ENCODE measurements at places on chromosomes 2 and 18.

DNA sequence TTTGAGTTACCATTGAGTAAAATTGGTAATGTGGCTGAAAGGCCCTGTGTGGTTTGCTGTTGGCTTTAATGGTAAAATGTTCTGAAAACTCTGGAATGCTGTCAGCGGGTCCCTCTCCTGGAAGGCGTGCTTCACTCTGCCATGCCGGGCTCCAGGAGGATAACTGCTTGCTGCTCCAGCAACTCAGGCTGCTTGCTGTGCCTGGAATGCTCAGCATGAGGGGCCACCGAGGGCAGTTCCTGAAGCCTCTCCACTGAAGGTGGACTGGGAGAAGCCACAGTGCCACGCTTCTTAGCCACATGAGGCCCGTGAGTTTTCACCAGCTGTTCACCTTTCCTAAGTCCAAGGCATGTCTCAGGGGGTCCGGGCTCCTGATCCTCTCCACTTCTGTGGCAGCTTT is 90.4 kb upstream of the FAM110C start:
- no peak for DNase-seq

DNA sequence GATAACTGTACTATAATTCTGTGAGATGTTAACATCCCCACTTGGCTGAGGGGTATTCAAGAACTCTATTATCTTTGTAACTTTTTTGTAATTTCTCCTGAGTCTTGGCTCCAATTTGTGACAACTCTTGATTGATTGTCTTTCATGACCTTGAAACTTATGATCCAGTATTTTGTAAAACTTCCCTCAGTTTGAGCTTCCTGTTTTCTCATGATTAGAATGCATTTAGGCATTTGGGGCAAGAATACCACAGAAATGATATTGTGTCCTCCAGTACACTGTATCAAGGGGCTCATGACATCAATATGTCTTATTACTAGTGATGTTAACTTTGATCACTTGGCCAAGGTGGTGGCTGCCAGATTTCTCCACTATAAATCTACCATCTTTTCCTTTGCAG is 37.4 kb downstream of the PNO1 start:
- DNase-seq: no peak

DNA sequence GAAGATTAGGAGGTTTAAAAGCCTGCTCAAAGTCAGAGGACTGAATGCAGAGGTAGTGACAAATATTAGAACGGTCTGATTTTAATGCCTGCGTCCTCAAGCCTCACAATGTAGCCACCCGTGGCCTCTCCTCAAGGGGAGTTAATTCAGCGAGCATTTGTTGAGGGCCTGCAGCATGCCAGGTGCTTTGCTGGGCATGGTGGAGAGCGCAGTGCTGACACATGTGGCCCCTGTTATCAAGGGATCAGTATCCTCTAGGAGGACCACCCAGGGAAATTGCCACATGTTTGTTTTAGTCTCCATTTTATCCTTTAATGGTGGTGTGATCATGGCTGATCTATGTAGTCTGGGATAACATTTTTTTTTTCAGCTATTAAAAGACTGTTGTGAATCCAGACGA is 19.2 kb downstream of the PMAIP1 start:
- no peak for DNase-seq

DNA sequence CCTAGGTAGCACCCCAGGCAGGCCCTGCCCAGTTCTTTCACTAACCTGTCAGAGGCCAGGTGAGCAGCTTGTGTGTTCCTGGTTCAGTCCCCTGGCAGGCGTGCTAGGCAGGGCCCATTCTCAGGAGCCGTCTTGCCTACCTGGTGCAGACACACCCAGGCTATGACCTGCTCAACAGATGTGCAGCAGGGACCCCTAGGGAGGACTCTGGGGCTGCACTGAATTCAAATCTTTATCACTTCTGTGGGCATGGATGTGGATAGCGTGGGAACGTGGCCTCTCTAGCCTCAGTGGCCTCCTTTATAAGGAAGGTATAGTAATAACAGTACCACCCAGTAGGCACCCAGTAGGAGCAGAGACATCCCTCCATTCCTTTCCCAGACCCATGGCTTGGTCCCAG is 48.4 kb downstream of the PLEKHB2 start:
- no peak for DNase-seq

DNA sequence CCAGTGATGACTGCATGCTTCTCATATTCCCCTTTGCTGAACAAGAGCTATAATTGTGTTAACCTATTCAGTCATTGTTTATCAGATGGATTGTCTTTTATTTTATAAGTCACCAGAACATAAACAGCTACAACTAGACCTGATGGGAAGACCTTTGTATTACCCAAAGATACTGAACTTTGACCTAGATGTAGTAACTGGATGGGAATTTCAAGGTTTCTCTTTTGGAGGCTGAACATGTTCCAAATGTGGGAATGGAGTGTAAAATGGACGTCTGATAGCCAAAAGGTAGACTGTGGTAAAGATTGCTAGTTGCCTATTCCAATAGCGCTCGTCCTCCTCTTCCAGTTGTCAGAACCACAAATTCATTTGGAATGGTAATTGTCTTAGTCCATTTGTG is 56.4 kb upstream of the ST3GAL5 start:
- no peak for DNase-seq

GRCh38 chr2:207698301-207698700 is 13.1 kb upstream of the CCNYL1 start:
- DNase-seq: no peak

- DNase-seq: no peak
Observed at GRCh38 chr2:190459881-190460280, 51.7 kb downstream of the MFSD6 start.

GRCh38 chr18:43620936-43621335 is 343.6 kb upstream of the SYT4 start:
- DNase-seq: no peak

DNA sequence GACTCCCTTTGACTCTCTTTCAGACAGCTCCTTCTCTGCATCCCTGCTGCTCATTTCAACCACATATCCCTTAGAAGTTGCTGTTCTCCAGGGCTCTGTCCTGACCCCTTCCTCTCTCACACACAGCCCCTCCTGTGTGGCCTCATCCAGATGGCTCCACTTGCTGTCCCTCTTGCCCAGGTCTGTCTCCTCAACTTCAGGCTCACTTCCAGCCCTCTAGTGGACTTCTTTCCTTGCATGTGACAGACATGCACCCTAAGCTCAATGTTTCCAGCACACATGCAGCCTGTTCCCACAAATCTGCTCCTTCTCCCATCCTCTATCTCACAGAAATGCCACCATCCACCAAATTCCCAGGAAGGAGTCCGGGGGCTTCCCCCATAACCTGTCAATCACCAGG is 9.0 kb upstream of the MRPL19 start:
- no peak for DNase-seq

GRCh38 chr2:27977731-27978312 is 87.3 kb downstream of the BABAM2 start:
- peak; percentile 52 for DNase-seq

DNA sequence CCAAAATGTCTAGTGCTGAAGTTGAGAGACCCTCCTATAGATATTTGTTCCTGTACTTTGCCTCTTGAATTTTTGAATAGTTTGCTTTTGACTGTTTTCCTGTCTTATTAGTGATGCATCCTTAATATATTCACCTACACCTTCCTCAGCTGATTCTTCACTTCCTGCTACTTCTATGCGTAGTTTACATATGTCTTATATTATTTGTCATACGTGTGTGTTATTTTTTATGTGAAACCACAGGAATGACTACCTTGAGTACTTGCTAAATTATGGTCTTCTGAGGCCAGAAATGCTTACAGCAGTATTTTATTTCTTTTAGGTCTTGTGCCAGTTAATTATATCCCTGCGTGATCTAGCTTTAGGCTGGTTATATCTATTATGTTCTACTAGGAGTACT is 9.9 kb downstream of the UBE2E3 start:
- no peak for DNase-seq

DNA sequence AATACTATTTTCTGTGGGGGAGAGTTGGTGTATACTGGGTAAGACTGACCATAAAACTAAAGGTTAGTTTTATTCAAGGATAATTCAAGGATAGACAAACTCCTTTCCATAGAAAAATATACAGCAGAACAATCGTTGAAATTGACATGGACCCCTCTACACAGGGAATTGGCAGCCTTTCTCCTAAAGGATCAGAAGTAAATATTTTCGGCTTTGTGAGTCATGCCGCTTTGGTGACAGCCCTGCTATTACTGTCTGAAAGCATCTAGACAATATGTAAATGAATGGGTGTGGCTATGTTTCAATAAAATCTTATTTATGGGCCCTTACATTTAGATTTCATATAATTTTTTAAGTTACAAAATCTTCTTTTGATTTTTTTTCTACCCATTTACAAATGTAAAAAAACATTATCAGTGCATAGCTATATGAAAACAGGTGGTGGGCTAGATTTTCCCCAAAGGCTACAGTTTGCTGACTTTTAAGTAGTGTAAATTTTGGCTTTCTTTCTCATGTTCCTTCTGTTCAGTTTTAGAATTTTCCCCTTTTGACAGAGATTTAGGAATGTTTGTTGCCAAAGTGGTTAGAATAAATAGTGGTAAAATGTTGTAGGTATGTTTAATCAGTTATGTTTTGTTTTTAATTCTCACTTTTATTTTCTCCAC is 270.6 kb downstream of the DCC start:
- no peak for DNase-seq

- no peak for DNase-seq
Observed at GRCh38 chr2:177593402-177593801, 200.8 kb downstream of the AGPS start.

- DNase-seq: no peak
Observed at GRCh38 chr2:129609224-129609623, 370.2 kb upstream of the RAB6C start.

DNA sequence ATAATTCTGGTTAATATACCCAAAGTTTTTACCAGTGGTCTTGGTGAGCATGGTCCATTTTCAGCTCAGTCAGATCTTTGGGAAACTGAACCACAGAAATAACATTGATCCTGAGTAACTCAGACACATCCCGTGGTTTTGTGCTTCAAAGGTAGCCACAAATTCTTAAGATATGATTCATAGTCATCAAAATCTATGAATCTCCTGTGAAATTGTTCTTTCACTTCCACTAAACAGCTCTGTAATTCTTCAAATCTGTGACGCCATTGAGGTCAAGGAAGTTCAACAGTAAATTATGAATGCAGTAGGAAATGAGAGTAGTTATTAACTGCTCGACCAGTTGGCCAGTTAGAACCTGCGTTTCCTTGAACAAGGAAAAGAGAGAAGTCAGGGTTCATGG is 147.3 kb downstream of the IRS1 start:
- DNase-seq: no peak

DNA sequence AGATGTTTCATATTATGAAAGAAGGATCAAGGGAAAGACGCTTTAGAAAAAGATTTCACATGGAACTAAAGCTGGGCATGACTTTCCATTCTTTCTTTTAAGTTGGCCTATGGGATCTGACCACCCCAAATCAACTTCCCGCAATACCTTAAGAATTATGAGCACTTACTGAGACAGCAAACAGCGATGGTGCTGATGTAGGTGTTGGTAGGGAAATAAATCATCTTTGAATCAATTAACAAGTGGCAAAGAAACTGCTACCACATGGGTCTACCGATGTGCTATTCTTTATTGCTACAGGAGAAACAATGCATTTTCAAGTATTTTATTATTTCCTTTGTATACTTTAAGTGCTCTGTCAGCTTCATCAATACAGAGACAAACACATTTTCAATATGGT is 239.6 kb downstream of the PIEZO2 start:
- no peak for DNase-seq

GRCh38 chr2:189318761-189319160 is 122.5 kb upstream of the WDR75 start:
- DNase-seq: no peak

- no peak for DNase-seq
Observed at GRCh38 chr18:29164993-29165599, 988.2 kb upstream of the CDH2 start.

- no peak for DNase-seq
Observed at GRCh38 chr2:166613226-166613625, 119.2 kb upstream of the SCN7A start.

DNA sequence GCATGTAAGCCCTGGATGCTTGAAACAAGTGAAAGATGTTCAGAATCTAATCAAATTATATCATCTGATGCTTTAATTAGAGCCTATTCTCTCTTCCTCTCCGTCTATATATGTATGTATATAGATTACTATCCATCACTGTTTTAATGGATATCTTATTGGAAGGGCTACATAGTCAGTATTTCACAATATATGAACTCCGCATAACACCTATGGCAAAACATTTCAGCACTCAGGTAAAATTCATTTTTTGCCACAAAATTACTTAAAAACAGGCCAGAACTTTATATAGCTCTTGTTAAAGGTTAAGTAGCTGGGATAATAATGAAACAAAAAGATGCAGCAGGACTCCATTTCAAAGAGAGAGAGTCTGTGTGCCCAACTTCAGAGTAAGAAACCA is 1.2 kb downstream of the PJVK start:
- no peak for DNase-seq

DNA sequence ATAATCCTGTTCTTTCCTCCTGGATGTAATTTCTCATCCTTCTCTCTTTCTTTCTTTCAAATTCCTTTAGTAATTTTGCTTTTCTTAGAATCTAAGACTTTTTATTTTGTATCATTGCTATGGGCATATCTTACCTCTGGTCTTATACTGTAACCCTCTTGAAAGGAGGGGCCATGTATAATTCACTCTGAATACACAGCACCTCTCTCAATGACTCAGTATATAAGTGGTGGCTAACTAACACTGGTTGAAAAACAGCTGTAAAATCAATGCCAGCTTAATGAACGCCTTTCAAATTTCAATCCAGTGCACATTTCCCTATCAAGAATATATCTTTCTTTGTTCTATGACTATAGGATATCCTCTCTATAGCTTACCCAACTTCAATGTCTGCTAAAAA is 53.7 kb downstream of the CWC22 start:
- DNase-seq: no peak

- no peak for DNase-seq
Observed at GRCh38 chr2:16128746-16129610, 188.6 kb downstream of the MYCN start.

DNA sequence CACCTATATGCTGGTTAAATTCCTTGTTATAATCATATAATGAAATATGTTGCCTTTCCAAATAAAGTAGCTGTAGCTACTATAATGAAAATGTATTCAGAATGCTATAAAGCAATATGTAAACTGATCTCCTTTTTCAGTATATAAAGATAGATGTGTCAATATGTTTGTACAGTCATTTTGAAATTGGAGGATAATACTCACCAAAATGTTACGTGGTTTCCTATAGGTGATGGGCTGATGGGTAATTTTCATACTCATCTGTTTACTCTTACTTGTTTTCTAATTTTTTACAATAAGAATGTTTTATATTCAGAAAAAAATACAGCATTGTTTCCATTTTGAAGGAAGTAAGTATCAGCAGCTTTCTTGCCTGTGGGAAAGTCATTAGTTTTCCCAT is 70.2 kb downstream of the PRKRA start:
- no peak for DNase-seq

DNA sequence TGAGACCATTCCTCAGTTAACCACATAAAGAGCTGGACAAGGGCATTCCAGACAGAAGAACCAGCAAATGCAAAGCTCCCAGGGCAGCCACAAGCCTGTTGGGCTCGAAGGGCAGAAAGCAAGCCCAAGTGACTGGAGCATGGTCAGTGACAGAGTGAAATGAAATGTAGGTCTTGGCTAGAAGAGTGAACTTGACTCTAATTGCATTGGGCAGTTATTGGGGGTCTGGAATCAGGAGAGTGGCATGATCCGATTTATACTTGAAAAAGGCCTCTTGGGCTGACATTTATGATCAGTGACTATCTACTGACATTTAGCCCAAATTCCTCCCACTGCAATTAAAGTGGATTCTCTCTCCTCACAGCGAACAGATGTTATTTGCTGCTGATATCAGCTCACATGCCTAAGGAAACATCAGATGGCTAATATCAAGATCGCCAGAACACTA is 152.5 kb upstream of the KLF7 start:
- no peak for DNase-seq
